ENCODE measurements at places on chromosomes 1 and 21.
A peak's percentile ranks its signal among the peaks of the same experiment; 100 is the strongest.

DNA sequence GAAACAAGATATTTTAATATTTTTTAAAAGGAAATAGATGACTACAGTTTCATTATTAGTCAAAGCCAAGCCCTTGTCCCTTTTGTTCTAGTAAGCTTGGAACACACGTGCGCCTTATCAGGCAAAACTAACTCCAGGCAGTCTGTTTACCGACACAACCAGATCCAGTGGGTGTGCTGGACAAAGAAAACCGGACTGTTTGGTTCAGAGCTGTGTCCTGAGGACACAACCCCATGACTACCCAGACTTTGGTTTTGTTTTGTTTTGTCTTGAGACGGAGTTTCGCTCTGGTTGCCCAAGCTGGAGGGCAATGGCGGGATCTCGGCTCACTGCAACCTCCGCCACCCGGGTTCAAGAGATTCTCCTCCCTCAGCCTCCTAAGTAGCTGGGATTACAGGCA, 13.9 kb upstream of the RHOU start:
- DNase-seq = no peak

- no peak for DNase-seq
These were observed 102.0 kb downstream of the ERG start for GRCh38 chr21:38396325-38396724.

DNA sequence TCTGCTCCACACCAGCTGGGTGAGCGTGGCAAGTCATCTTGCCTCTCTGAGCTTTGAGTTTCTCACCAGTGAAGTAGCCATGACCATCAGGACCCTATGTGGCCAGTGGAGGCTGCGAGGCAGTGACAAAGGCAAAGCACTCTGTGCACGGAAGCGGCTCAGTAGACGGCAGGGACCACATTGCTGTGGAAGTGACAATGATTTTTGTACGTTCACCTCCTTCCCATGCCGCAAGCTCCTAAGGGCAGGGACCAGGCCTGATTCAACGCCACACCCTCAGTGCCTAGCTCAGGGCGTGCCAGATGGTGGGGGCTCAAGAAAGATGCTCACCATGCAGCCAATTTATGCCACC, 210.5 kb downstream of the MATN1 start:
- DNase-seq = peak; percentile 70

DNA sequence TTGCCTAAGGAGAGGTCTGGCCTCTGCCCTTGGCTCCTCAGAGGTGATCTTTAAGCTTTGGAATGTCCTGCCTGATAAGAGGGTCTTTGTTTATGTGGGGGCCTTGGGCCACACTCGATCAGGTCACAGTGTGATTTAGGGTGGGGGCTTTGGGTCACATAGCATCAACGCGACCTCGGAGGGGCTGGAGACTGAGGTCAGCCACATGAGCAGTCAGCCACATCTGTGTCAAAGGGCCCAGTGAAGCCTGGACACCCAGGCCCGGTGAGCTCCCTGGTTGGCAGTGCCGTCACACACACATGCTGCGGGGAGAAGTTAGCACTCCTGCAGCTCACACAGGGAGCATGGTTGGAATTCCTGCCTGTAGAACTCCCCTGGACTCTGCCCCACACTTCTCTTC, 345.0 kb downstream of the NPHP4 start:
- DNase-seq = no peak

GRCh38 chr1:55724551-55725325, 509.6 kb upstream of the USP24 start:
- DNase-seq = no peak

GRCh38 chr1:169259816-169260215, 107.8 kb downstream of the NME7 start:
- DNase-seq = no peak

DNA sequence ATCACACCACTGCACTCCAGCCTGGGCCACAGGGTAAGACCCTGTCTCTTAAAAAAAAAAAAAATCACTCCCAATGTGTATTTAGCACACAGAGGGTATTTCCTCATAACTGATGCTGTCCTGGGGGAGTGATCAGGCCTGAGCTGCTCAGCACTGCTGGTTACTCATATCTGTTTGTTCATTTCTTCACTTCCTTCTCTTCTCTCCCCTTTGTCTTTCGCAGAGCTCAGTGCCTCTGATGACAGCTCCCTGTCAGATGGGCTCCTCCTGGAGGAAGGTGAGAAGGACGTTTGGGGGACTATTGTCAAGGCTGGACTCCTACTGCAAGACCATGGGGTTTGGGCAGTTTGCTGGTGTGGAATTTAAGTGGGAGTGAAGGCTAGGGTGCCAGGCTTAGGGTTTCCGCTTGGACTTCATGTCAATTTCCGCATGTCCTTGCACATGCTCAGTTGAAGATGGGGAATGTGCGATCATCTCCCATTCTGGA, 13.0 kb downstream of the INAVA start:
- no peak for DNase-seq

- no peak for DNase-seq
These were observed 24.9 kb downstream of the TSNAX start for GRCh38 chr1:231553320-231553719.

DNA sequence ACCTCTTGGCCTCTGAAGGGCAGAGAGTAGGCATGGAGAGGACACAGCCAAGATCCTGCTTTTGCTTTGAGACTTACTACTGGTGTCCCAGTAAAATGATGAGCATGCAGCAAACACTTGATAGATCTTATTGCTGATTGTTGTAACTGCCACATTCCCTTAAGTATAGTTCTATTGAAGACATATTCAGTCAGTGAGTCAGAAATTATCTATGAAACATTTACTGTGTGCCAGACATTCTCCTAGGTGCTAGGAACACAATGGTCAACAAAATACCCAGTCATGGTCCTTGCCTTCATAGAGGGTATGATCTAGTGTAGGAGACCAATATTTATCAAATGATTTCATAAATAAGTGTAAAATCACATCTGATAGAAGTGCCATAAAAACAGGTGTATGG, 13.6 kb downstream of the STYXL2 start:
- DNase-seq = no peak

DNA sequence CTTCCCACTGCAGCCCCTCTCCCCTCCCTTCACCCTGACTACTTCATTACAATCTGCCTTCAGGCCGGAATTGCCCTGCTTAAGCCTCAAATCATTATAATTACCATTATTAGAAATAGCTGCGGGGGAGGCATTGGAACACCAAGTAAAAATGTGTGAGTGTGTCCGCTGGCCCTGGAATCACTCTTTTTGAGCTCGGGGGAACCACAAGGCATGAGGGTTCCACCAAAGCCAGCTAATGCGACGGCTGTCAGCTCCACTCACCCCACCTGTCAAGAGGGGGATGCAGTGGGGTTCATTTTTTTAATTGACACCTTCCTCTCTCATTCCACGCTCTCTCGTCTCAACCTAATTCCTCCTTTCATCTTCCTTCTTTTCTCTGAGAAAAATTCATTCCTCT, 177.2 kb downstream of the PBX1 start:
- no peak for DNase-seq

GRCh38 chr1:221439747-221440501, 302.0 kb downstream of the DUSP10 start:
- DNase-seq = no peak

DNA sequence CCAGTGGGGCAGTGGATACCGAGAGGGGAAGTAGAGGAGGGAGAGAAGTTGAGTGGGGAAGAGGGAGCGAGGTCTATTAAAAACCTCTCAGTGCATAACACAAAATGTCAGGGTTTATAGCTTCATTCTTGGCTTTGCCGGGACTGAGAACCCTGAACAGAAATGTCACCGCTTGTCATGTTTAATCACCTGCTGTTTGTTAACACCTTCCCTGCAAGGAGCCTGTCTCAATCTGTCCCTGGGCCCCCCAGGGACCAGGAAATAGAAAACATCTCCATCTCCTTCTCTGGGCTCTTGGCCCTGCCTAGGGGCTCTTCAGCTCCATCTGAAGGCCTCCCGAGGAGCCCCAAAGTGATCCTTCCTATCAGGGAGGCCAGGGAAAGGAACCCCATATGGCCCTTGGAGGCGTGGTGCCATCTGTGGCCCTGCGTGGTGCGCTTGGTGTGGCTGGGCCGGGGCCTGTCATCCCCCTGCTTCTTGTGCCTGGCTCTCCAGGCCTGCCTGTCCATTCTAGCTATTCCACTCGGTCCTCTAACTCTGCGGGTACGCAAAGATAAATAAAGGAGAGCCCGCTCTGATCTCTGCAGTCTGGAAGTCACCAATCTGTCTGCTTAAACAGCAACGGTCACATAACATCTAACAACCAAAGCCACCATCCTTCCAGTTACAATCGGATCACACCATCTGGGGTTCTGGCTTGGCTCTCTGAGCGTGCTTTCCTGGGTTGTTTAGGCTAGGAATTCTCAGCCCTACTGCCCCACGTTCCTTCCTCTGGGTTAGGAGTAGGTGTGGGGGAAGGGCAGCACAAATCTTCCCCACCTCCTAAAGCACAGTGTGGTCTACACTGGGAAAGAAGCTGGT, 113.8 kb downstream of the CASZ1 start:
- DNase-seq = no peak

- DNase-seq = no peak
These were observed 65.7 kb upstream of the RAVER2 start for GRCh38 chr1:64679177-64679576.

DNA sequence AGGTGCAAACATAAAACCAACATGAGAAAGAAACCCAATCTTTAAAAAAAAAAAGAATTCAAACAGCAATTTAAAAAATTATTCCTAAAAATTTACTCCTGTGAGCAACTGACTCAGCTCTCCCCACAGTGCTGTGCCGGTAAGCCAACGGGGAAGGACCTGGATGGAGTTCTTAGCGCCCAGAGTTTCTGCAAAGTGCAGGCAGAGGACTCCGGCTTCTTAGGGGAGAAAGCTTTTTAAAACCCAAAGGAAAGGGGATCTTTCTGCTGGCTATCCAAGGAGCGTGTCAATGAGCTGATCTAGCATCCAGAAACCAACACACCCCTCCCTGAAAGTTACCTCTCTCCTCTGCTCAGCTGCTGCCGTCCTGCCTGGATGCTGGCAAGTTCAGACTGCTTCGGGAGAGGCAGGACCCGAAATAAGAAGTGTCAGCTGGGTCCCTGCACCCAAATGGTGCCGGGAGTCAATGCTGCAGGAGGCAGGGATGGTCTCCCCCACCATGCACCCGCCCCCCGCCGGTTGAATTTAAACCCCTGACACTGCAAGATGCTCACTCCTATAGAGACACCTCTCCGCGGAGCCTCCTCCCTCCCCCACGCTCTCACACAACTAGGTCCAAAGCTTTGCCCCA, 32.2 kb upstream of the H6PD start:
- no peak for DNase-seq

DNA sequence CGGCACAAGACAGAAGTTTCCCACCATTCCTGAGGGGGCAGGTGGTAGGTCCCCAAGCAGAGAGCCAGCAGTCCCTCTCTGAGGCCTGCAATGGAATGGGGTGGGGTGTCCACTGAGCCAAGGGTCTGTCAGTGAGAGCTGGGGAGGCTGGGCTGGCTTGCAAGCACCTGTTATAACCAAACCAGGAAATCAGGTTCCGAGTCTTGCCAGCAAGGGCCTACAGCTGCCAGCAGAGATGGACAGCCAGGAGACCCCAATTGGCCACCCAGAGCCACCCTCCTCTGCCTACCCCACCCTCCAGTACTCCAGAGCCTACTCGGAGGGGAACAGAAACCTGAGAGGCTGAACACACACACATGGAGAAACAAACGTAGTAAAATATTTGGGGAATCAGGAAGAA, 32.2 kb downstream of the PSEN2 start:
- no peak for DNase-seq

- DNase-seq = peak; percentile 46
These were observed 45.3 kb upstream of the CACNA1E start for GRCh38 chr1:181438013-181438412.

DNA sequence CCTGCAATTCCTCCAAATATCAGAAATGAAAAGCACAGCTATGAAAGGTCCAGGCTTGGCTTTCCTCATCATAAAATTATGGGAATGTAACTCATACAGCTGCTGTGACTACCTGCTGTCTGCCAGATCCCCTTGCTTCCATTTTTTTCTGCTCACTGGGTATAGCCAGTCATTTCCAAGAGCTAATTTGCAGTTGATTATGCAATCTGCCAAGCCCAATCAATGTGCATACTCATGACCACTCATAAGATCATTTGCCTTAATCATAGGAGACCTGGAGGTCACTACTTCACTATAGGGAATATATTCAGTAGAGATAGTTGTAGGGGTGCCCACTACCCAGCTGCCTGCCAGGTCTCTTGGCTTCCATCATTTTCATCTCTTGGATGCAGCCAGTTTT, 417.7 kb upstream of the ZRANB2 start:
- no peak for DNase-seq

Data from vagina (tissue), 2 donors.